ENCODE measurements at places on chromosomes 5 and 9. TPM values are rescaled to one million over a fixed set of nuclear protein-coding genes. Genes with fewer than 3 reads are reported as not detected.

The HSPB3 gene
- 14.2 TPM for total RNA-seq

The CCDC69 gene
- total RNA-seq: 20.0 TPM

The DMRT2 gene
- 1.7 TPM for total RNA-seq

The NREP gene
- 216 TPM for total RNA-seq

The PLPPR1 gene
- 2.9 TPM for total RNA-seq

The URM1 gene
- total RNA-seq: 29.1 TPM

DNA sequence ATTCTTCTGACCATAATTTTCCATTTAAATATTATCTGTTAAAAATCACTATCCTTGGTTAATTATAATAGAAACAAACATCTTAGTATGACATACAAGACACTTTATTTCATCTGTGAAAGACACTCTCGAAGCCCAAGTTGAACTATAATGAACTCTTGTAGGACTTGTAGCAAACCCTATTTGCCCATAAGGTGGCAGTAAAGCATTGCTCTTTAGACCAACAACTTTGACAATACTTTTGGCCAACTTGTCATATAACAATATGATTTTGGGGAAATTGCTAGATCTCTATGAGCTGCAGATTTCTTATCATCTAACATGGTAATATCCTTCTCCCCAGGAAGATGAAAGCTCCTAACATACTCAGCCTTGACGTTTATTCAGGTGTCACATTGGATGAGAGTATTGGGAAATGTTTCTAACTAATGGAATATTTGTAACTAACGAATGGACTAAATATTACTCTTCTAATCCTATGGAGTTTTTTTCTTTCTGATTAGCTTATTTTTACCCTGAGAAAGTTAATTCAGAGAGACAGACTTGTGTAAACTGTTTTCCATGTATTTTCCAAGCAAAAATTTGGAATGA is 11.0 kb downstream of the SPINK14 start:
- peak; percentile 53 for DNase-seq

DNA sequence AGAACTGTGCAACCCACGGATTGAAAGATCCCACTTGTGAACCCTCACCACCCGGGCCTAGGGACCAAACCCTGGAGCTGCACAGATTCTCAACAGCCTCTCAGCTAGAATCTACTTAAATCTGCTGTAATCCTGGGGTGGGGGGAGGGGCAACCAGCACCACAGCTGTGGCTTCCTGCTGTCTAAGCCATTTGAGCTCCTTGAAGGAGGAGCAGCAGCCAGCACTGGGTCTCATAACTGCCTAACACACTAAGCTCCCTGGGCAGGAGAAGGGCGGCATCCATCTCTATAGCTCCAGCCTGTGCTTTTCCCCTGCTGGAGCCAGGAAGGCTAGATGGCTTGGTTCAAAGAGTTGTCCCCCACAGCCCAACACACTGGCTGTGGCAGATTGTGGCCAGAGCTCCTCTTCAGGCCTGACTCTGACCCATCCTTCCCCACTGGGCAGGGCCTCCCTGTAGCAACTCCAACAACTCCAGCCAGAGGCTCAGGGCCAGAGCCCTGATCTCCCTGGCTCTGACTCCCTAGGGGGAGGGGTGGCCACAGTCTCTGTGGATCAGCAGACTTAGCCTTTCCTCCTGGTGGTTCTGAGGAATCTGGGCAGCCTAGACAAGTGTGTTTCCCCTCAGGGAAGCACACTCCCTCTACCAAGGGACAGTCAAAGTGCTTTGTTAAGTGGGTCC is 72.0 kb upstream of the C9orf72 start:
- DNase-seq: peak; percentile 84

GRCh38 chr5:96026406-96027041 is 64.9 kb upstream of the ELL2 start:
- DNase-seq: no peak

GRCh38 chr5:43425983-43426382 is 13.8 kb upstream of the CCL28 start:
- DNase-seq: no peak

GRCh38 chr5:35776757-35777156 is 79.9 kb upstream of the IL7R start:
- no peak for DNase-seq

- DNase-seq: no peak
Measured at GRCh38 chr5:127583866-127584265, 65.0 kb upstream of the CTXN3 start.

DNA sequence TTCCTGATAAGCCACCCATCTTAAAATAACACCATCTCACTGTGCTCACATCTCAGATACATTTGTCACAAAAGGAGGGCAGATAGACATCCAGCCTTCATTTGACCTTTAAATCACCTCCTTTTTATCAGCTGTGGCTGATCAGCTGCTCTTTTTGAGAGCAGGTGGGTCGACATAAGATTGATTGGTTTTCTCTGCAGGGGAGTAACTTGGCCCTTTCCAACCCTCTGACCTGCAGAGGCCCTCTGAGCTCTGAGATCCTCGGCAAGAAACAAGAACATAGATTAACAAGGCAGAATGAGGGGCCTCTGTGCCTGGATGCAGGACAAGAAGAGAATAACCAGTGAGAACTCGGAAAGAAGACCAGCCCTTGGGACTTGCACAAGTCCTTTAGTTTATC is 33.5 kb upstream of the GLRA1 start:
- DNase-seq: no peak

GRCh38 chr5:24347158-24347557 is 297.6 kb downstream of the CDH10 start:
- DNase-seq: no peak

DNA sequence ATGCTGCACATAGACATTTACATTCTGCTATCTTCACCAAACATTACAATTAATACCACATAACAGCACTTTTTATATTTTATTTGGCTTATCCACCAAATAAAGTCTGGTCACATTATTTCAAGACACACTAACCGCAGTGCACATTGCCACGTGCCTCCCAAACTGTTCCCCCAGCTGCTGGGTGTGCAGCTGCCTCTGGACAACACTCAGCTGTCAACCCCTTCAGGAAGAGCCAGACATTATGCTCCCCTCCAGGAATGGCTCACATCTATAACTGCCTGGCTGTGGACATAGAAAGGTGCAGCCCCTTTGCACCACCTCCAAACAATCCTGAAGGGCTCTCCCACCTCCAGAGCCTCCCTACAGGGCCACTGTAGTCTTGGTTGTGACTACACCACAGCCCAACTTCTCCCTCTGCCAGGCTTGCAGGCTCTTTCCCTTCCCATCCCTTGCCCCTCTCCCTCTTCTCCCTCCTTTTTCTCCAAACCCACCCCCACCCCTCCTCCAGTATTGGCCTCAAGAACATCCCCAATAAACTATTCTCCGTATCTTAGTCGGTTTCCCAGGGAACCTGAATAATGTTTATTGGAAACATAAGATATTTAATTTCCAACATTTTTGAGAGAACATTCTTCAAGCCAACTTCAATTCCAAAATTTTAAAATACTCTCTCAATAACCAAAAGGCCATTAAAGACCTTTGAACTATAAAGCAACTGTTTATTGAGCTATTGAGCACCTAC is 372.3 kb downstream of the CTNND2 start:
- DNase-seq: no peak

DNA sequence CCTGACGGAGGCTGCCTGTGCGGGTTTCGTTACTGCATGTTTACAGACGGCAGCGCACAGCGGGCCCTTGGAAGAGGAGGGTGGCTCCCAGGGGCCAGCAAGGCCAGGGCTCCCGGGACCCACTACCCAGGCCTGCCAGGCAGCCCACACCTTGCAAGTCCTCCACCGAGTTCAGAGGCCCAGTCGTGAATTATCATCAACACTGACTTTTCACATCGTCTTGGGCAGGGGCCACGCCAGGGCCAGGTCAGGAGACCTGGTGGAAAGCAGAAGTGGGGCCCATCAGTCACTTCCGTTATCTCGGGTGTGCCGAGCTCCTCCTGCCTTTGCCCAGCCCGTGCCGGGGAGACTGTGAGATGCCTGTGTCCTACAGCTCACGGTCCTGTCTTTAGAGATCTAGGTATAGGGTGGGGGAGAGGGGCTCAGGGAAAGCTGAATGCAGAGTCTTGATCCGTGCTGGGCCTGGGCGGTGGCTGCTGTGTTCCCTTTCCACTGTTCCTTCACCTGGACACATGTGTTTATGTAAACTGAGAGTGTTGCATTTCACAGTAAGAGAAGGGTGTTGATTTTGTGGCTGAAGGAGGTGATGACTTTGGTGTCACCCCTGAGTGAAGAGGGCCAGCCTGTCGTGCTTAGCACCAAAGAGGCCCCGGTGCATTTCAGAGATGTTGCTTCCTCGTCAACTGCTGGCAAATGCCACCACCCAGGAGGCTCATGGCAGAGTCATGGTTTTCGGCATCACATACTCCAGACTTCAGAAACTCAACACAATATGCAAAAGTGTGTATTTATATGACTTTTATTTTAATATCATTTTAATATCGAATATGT is 175.2 kb downstream of the GAPVD1 start:
- no peak for DNase-seq

DNA sequence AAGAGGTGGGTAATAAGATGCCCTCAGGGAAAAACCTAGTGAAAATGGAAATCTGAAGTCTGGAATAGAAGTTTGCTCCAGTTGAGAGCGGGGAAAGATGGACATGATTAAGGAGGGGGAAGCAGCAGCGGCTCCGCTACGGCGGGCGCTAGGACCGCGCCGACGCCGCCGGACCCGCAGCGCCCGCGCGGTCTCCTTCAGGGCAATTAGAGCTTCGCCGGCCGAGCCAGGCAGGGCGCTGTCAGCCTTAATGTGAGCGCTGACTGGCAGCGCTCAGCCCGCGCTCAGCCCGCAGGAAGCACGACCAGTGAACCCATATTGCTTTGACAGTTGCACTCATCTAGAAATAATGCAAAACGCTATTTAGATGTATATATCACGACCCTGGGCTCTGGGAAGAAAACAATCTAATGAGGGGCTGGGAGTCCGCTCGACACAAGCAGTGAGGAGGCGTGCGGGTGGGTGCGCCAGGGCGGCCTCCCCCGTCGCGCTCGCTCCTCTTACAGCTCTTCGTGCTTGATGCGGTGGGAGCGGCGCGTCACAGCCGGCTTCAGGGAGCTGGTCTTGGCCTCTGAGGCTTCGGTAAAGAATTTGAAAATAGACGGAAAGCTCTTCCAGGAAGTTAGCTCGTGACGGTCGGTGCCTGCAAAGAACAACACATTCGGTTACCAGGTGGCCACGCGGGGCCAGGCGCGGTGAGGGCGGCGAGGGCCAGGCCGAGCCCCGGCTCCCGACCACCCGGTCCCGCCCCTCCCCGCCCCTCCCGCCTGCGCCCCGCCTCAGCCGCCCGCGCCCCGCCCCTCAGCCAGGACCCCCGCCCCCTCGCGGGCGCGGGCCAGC is 37.7 kb downstream of the NR2F1 start:
- DNase-seq: peak; percentile 67

GRCh38 chr9:112777914-112778313 is 27.4 kb downstream of the SNX30 start:
- DNase-seq: no peak

GRCh38 chr9:95552814-95553546 is 36.2 kb upstream of the PTCH1 start:
- DNase-seq: peak; percentile 70

DNA sequence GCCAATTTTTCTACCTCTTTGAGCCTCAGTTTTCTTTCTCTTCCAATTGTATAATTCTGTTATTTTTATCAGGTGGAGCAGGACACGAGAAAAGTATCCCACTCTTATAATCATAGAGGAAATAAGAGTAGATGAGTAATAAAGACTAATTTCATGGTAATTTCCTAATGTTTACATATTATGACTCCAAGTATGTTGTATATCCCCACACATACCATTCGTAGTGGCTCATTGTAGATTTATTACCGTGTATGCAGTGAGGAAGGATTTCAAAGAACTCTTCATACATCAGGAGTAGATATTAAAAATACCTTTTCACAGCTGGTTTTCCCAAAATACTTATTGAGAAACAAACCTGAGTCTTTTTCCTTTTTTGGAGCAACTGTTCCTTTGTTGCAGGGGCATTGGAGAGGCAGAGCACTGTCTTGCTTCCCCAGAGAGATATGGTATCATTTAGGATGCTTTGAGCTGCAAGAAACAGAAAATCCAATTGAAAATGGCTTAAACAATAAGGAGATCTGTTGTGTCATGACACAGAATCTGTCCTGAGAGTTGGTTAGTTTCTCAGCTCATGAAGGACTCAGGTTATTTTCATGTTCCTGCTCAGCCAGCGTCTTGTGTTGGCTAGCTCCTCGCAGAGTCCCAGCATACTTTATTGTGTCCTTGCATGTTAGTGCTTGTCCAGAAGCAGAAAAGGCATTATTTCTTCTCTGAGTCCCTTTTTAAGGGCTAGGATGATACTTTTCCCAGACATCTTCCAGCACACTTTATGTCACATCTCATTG is 291.2 kb downstream of the ARHGAP26 start:
- DNase-seq: peak; percentile 75

DNA sequence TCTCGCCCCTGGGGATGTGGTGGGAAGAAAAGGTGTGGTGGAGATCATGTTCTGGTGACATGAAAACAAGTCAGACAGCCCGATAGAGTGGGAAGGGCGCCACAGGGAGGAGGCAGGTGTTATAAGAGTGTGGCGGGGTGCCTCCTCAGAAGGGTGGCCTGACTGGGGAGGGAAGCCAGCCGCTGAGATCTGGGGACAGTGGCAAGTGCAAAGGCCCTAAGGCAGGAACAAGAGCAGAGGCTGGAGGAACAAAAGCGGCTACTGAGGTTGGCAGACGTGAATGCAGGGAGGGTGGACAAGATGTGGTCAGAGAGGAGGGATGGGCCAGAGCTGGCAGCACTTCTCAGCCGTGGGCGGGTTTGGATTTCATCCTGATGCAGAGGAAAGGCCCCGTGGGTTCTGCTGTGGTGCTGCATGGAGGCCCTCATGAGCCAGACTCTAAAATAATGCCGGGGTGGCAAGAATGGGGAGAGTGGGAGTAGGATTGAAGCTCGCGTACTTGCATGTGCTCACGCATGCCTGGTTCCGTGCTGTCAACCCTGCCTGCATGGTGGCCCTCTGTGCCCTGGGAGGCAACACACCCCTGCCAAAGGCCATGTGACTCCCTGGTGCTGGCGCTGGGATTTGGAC is 89.2 kb downstream of the MVB12B start:
- DNase-seq: no peak

GRCh38 chr9:123049589-123050222 is 16.2 kb downstream of the GPR21 start:
- peak; percentile 91 for DNase-seq

DNA sequence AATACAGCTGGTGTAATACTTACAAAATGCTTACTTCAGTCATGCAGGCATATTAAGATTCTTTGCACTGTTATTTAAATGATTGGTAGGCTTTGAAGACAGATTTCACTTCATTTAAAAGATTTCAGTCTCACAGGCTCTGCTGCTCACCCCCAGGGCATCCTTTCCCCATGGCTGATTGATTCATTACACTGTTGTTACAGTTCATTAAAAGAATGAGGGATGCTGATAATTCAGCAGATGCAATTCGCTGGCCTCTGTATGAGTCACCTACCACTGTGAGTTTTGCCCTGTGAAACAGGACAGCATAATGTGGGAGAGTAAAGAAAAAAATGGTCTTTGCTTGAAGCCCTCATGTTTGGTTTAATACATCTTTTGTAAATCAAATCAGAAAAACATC is 246.9 kb downstream of the CYLC2 start:
- peak; percentile 51 for DNase-seq

- peak; percentile 18 for DNase-seq
Measured at GRCh38 chr5:135599421-135600151, 20.8 kb upstream of the CXCL14 start.

- no peak for DNase-seq
Measured at GRCh38 chr5:88544671-88545070, 276.0 kb upstream of the TMEM161B start.

Measured in umbilical cord (tissue), 2 donors.